ENCODE measurements at places on chromosomes 13 and 19. TPM values are rescaled to one million over a fixed set of nuclear protein-coding genes. Genes with fewer than 3 reads are reported as not detected.

The PRRG2 gene
- 0.32 TPM for total RNA-seq

The GNG7 gene
- total RNA-seq: 5.1 TPM

The CD22 gene
- not detected for total RNA-seq

The KLHL1 gene
- not detected for total RNA-seq

The PAF1 gene
- 45.6 TPM for total RNA-seq

The RASIP1 gene
- 0.57 TPM for total RNA-seq

The PPM1N gene
- 0.29 TPM for total RNA-seq

The METTL21C gene
- total RNA-seq: not detected

The MEDAG gene
- 2.0 TPM for total RNA-seq

DNA sequence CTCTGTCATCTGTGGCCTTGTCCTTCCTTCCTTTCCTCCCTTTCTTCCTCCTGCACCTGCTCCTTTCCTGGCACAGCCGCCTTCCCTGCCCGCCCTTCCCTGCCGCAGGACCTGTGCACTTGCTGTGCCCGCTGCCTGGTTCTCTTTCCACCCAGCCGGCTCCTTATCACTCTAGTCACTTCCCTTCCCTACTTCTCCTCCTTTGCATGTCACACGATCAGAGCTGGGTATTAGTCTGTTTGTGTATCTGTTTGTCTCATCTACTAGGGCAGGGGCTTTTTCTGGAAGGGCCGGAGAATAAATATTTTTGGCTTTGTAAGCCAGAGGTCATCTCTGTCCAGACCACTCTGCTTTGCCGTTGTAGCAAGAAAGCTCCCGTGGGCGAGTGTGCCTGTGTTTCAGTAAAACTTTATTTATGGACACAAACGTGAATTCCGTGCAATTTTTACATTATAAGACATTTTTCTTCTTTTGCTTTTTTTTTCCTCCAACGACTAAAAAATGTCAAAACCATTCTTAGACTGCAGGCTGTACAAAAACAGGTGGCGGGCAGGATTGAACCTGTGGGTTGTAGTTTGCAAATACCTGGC lies 6.1 kb downstream of the KDM4B start:
- DNase-seq: no peak

- no peak for DNase-seq
Observed at GRCh38 chr13:42110410-42111155, 62.1 kb downstream of the DGKH start.

DNA sequence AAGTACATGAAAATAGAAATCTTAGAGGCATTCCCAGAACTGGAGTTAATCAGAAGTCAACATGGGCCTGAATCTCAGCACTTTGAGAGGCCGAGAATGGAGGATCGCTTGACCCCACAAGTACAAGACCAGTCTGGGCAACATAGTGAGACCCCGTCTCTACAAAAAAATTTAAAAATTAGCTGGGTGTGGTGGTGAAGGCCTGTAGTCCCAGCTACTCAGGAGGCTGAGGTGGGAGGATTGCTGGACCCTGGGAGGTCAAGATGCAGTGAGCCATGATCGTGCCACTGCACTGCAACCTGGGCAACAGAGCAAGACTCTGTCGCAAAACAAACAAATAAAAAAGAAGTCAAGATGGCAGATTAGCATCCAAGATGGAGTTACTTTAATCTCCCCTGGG lies 8.5 kb downstream of the IFNL2 start:
- DNase-seq: no peak

GRCh38 chr19:15680478-15681322 lies 7.8 kb downstream of the CYP4F12 start:
- DNase-seq: peak; percentile 40

DNA sequence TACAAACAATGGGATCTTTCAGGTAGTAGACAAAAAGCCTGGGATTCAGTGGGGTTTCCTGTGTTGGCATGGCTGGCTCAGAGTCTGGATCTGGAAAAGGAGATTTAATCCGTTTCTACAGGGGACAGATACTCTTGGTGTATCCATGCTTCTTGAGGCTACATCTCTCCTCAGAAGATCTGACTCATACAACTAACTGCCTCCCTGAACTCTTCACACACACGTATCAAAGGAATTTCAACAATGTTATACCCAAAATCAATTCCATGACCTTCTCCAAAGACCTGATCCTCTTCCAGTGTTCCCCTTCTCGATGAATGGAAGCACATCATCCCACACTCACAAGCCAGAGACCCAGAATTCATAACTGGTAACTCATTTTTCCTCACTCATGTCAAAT lies 435.3 kb upstream of the NBEA start:
- DNase-seq: no peak

DNA sequence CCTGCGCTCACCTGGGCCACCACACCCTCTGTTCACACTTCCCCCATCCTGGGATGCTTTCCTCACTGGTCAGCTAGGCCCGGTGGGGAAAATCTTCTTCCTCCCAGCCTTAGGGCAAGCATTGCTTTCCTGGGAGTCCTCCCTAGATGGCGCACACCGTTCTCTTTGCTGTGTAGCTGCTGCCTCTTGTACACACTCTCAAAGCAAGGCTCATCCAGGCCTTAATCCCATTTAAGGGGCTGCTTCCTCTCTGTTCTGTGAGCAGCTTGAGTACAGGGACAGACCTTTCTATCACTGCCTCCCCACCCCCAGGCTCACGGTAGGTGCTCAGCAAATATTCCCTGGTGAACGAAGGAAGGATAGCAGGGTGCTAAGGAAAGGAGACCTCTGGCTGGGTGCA lies 11.1 kb downstream of the SLC7A10 start:
- no peak for DNase-seq

- no peak for DNase-seq
Observed at GRCh38 chr19:57389194-57389729, 392 bp upstream of the ZNF548 start.

DNA sequence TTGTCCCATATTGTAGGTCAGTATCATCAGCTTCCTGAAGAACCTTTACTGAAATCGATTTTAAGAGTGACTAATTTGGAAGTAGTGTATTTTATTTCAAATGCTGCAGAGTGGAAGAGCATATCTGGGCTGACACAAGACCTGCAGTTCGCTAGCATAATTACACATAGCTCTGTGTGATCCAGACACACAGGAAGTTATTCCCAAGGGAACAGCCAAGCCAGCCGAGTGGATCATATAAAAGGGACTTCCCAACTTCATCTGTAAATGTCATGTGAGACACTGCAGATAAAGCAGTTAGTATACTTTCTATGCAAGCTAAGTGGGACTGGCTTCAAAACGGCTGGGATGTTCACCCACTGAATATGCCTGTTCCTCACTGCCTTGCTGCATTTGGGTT lies 760.4 kb downstream of the SLITRK1 start:
- DNase-seq: no peak

- no peak for DNase-seq
Observed at GRCh38 chr19:6861683-6862286, 25.6 kb upstream of the ADGRE1 start.

DNA sequence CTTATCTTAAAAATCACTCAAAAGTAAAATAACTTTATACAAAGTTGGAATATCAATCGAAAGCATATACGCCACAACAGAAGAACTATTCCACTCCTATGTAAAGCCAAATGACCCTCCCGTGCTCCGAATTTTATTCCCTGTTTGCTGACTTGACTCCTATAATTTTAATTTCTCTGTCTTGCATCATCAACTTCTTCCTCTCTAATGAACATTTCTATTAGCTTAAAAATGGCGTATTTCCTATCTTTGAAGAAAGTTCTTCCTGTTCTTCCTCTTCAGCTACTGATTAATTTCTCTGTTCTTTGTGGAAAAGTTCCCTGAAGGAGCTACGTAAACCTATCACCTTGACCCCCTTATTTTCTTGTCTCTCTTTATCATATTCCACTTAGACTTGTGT lies 389.3 kb downstream of the LMO7 start:
- no peak for DNase-seq

DNA sequence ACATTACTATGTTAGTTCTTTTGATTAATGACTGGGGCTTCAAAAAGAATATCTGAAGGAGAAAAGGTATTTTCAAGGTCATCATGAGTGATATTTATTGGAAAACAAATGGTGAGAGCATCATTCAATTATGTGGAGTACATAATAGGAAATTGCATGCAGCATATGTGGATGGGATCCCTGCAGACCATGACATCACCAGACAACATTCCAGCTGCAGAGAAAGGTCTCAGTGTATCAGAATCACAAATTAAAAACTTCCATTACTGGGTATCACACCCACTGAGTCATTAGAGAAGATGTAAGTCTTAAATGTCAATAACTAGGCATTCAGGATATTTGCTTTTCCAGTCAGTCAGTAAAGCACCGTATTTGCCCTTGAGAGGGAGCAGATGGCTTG lies 574.4 kb upstream of the SLC10A2 start:
- DNase-seq: no peak

DNA sequence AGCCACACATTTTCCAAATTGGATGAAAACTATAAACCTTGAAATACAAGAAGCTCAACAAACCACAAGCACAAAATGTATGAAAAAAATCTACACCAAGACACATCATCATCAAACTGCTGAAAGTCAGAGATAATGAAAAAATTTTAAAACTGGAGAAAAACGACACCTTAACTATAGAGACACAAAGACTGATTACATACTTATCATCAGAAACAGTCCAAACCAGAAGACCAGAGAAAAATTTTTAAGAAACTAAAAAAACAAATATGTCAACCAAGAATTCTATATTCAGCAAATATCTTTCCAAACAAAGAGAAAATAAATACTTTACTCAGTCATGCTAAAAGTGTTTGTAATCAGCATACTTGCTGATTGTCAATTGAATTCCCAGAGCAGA lies 8.5 kb upstream of the ZNF823 start:
- DNase-seq: no peak

- DNase-seq: no peak
Observed at GRCh38 chr13:74476788-74477187, 342.6 kb upstream of the KLF12 start.

GRCh38 chr19:32642771-32643170 lies 32.2 kb downstream of the ANKRD27 start:
- DNase-seq: no peak

DNA sequence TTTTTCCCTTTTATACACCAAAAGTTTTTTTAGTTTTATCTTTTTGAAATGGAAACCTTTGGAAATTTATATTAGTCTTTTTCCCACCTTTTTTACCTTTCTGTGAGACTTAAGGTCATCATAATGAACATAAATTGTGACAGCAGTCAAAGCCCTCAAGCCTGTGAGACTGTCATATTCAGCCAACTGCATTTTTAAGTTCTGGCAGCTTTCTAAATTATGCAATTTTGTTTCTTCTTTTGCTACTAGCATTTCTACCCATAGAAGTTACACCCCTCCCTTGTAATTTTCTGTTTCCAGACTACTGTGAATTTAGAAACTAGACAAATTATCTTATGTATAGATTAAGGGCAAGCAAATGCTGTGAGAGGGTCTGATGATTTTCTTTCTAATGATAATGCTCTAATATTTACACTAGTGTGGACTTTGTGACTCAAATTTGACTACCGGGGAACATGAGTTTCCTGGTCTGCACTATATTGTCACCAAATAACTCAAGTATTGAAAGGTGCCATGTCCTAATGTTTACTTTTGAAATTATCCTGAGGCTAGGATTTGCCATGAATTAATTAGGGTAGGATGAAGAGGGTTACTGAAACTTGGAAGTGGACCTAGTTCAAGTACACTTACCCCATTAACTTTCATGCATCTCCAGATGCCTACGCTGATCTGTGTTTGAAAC lies 43.7 kb downstream of the FRY start:
- no peak for DNase-seq

GRCh38 chr13:26989957-26990713 lies 181.5 kb downstream of the USP12 start:
- no peak for DNase-seq

- DNase-seq: no peak
Observed at GRCh38 chr13:42106998-42107397, 58.5 kb downstream of the DGKH start.

DNA sequence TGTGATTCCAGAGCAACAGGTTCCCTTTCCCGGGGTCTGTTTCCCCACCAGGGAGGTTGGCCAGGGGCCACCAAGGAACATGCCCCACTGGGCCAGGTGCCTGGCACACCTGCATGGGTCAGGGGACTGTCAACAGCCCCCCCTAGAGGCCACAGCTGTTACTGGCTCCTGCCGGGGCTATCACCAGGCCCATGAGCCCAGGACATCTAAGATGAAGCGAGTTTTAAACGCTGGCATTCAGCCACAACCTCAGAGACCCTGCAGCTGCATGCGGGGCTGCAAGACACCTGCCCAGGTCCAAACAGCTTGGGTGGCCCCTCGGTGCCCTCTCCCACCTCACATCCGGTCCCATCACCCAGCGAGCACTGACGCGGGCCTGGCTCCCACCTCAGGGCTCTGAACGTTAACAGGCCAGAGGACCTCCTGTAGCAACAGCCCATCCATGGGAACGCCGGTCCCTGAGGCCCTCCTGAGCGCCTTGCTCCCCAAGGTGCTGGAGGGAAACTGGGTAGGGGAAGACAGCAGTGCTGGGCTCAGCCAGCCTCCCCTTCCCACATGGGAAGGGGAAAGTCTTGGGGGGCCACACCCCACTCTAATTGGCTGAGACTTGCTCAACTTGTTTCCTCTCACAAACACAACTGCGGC lies 12.0 kb downstream of the KHSRP start:
- no peak for DNase-seq

DNA sequence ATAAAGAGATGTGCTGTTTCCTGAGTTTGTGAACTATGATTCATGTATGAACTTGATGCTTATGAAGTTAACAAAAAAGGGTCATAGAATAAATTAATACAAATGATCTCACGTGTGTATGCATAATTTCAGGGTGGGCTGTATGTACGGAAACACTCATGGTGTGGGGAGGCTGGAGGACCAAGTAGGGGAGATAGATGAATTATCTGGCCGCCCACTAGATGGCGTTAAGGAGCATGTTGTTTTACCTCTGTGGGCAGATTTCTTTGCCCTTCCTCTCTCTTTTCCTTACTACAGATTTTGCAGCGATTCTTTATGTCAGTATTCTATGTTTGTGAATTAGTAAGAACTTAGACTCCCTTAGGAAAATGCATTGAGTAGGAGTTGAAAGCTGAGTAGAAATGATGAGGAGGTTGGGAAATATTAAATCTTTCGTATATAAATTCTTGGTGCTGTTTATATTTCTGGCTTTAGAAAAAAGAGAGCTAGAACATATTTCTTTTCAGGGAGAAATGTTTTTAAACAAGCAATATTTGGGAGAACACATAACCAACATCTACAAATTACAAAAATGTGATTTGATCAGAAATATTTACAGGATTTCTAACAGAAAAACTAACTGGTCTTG lies 47.4 kb upstream of the TMTC4 start:
- no peak for DNase-seq

GRCh38 chr19:1009041-1009980 lies 9.1 kb downstream of the GRIN3B start:
- no peak for DNase-seq

GRCh38 chr19:1657746-1658145 lies 5.3 kb upstream of the TCF3 start:
- no peak for DNase-seq

GRCh38 chr13:98384739-98385138 lies 192.2 kb downstream of the STK24 start:
- DNase-seq: no peak

Measured in osteocyte (in vitro differentiated cells).